ENCODE measurements at places on chromosomes 5 and 9.

- no peak for DNase-seq
Measured at GRCh38 chr9:114746591-114747346, 59.1 kb downstream of the TNFSF15 start.

DNA sequence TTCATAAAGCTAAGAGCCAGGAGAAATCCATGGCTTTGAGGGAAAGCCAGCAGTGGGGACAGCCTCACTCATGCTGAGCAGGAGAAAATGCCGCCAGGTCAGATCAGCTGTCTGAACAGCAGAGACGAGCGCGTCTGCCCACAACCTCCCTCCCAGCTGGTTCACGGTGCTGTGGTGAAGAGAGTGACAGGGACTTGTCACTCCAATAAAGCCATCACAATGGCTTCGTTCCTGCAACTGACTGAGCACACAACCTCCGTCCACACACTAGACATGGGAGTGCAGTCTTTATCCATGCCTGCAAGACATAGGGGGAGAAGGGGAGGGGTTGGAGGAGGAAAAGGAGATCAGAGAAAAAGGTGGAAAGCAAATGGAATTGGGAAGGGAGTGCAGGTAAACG lies 206.9 kb downstream of the GABBR2 start:
- no peak for DNase-seq

- DNase-seq = no peak
Measured at GRCh38 chr5:74633695-74634094, 6.8 kb downstream of the ENC1 start.

DNA sequence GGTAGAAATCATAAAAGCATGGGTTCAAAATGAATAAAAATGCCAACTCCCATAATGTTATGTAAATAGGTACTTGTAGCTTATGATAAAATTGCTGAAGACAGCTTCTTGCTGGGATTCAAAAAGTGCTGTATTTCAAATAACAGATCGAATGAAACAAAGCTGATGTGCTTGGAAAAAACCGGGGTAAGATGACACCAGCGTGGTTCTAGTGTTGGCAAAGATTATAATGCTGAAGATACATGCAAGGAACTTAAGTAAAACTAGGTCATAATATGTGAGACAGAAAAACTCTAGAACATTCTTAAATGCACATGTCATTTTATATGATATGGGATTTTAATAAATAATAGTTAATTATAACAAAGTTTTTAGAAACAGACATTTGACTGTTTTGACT lies 44.4 kb upstream of the APC start:
- no peak for DNase-seq

DNA sequence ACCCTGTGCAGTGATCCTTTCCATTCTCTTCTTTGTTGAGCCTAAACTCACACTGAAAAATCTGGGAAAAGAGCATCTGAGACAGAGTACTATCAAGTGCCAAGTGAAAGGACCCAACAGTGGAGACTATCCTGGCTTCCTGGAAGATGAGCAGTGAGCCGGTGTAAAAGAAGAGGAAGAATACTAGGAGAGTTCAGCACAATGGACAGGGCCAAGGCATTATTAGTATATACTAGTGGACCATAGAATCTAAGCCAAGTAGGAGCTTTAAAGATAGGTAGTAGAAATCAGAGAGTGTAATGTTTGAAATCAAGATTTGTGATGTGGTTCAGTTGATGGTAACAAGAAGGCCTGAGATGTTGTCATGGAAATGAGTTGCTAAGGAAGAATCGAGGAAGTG lies 140.8 kb downstream of the CAMK4 start:
- DNase-seq = no peak

- DNase-seq = no peak
Measured at GRCh38 chr5:81855591-81855990, 104.7 kb upstream of the SSBP2 start.

GRCh38 chr9:126524353-126525077 lies 89.2 kb upstream of the LMX1B start:
- no peak for DNase-seq

DNA sequence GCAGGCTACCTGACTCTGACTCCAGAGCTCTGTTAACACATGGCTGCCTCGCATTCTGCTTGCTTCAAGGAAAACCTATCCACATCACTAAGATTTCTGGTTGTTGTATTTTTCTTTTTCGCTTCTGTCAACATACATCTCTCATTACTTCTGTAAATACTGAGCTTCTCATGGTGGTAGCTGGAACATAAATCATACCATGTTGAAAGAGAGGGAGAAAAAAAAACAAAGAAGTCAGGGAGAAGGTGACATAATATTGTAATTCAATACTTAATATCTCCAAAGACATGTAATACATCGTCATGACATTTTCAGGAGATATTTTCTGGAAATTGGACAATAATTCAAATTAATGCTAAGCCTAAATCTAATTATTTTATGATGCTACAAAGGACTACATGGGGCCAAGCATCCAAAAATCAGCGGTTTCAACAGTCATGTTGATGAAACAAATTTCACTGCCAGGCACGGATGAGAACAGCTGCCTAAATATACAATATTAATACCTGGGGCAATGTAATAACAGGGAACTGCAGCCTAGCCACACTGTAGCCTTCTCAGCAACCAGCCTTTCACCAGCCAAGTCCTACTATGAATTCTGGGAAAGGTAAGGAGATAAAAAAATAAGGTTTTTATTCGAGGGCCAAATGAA lies 332.0 kb downstream of the TRIM32 start:
- DNase-seq = no peak

- no peak for DNase-seq
Measured at GRCh38 chr5:150746-151145, 40.5 kb upstream of the LRRC14B start.

GRCh38 chr9:98770717-98771116 lies 25.6 kb downstream of the ANKS6 start:
- DNase-seq = no peak

- DNase-seq = no peak
Measured at GRCh38 chr5:179251276-179251969, 93.8 kb downstream of the ADAMTS2 start.

DNA sequence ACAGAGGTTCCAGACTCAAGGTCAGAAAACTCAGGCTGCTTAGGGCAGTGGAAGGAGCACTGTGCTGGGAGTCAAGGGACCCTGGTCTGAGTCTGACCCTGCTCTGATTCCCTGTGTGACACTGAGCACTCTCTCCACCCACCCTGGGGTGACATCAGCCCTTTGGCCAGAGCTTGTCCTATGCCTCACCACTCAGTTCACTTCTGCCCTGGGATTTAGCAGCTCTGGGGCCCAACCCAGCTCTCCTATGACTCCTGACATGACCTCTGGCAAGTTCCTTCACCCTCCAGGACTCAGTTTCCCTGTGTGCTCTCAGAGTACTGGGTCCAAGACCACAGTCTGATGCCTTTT lies 63.9 kb downstream of the FAM114A2 start:
- no peak for DNase-seq

- peak; percentile 22 for DNase-seq
Measured at GRCh38 chr5:175895686-175896102, 24.3 kb downstream of the CPLX2 start.

DNA sequence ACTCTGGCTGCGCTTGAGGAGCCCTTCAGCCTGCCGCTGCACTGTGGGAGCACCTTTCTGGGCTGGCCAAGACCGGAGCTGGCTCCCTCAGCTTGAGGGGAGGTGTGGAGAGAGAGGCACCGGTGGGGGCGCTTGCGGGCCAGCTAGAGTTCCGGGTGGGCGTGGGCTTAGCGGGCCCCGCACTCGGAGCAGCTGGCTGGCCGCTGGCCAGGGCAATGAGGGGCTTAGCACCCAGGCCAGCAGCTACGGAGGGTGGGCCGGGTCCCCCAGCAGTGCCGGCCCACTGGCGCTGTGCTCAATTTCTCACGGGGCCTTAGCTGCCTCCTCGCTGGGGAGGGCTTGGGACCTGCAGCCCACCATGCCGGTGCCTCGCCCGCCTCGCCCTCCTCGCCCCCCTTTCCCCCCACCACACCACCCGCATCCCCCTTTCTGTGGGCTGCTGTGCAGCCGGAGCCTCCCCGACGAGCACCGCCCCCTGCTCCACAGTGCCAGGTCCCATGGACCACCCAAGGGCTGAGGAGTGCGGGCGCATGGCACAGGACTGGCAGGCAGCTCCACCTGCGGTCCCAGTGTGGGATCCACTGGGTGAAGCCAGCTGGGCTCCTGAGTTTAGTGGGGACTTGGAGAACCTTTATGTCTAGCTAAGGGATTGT lies 954.5 kb downstream of the DTWD2 start:
- DNase-seq = no peak

- no peak for DNase-seq
Measured at GRCh38 chr9:72203205-72203803, 54.1 kb downstream of the GDA start.

DNA sequence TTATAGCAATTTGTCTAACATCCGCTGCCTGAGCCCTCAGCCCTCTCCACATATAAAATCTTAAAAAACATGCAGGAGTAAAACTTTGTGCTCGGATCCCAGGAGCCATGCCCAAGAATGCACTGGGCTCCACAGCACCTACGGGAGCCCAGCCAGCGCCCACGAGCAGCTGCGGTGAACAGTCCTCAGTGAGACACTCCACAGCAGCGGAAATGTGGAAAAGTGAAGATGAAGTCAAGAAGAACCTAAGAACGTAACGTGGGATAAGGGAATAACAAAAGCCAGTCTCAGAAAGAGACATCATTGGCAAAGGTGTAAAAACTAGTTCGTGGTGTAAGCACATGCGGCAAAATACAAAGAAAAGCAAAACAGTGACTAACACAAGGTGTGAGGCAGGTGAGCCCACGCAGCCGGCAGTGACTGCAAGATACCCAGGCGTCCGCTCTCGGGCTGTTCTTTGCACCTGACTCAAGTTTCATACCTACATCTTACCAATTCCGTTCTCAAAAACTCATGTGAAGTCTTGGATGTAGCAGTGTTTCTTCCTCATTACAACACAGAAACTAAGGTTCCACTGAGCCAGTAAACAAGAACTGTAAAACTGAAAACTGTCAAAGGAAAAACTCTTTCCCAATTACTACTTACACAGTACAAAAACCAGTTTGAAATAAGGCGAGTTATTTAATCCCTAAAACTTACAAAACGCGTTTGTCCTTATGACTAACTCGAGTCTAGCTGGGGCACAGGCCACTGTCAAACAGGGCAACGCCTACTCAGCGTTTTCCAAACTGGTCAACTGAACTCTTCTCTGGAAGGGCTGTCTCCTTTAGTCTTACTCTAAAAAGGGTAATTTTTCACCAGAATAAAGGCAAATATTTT lies 1.7 kb downstream of the CAMSAP1 start:
- no peak for DNase-seq

GRCh38 chr9:72509635-72510034 lies 11.8 kb upstream of the TMC1 start:
- no peak for DNase-seq

- DNase-seq = peak; percentile 26
Measured at GRCh38 chr5:159337016-159337955, 7.0 kb upstream of the IL12B start.

DNA sequence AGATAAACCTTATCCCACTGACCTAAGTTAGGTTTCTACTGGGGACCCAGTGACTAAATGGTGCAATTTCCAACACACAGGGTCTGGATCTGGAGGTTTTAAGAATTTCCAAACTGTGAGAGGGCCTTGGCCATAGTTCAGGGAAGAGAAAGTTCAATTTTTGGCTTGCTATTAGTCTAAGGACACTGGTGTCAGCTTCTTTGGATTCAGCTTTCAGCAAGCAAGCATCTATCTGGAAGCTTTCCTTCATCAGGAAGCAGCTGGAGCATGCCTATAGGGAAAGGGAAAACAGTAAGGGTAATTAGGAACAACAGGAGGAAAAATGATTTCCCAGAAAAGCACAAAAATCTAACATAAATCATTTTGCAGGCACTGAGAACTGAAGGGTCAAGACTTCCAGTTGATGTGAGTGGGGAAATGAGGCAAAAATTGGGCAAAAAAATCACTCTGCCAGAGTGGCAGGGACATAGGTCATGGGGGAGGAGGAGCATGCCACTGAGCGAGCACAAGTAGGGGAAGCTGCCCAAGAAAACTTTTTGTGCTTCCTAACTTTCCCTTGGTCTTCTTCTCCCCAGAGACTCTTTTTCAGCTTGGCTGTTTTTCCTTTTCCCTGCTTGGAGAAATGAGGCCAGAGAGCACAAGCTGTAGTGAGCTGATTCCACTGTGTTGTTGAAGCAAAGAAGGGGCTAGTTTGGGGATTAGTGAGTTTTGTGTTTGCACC lies 299.6 kb downstream of the FGF10 start:
- DNase-seq = no peak

DNA sequence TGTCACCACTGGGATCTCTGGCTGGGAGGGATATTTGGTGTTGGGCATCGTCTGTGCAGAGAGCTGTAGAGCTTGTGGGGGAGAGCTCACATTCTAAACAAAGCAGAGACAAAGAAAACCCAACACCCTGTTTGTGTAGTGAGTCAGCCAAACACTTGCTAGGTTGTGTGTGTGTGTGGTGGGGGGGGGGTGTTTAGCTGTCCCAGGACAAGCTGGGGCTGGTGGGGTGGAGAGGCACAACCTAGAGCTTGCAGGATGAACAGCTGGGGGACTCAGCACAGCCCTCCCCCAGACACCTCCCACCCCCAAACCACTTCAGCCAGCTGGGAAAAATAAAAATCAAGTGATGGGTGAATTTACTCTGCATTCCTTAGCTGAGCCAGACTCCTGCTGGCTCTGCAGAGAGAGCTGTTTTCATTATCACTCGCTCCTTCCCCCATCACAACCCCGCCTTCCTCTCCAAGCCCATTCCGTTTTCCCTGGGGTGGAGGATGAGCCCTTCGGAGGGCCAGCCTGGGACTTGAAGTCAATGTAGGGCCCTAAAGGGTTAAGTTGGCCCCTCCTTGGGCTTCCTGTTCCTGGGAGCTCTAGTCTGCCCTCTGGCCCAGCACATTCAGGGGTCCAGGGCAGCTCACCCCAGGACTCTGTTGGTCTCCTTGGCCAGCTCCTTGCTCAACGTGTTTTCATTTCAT lies 2.6 kb downstream of the OLFML2A start:
- DNase-seq = no peak

DNA sequence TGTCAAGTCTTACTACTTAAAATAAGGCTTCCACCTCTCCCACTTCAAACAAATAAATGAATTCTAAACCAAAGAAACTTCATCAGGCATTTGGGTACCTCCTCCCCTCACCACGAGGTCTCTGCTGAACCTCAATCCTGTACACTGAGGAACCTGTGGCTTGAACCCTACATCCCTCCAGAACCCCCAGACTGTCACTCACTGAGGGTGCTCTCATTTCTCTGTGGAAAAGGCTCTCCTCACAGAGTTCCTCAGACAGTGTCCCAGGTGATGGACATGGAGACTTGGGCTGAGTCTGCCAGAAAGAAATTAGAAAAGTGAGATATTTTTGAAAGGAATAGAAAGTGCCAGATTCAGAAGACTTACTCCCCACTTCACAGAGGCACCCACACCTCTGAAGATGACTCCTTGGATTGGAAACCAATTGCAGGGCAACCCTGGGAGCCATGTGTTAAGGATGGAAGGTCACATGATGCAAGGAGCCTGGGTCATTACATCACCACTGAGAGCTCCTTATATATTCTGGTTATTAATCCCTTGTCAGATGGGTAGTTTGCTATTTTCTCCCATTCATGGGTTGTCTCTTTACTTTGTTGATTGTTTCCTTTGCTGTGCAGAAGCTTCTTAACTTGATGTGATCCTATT lies 19.8 kb downstream of the MLANA start:
- no peak for DNase-seq

GRCh38 chr9:96363175-96363967 lies 20.1 kb downstream of the SLC35D2 start:
- no peak for DNase-seq

- peak; percentile 19 for DNase-seq
Measured at GRCh38 chr5:40681363-40682153, 1.8 kb downstream of the PTGER4 start.

- no peak for DNase-seq
Measured at GRCh38 chr5:134509308-134510040, 16.0 kb upstream of the JADE2 start.

- no peak for DNase-seq
Measured at GRCh38 chr9:91760906-91761305, 189.1 kb downstream of the ROR2 start.
